ENCODE measurements at places on chromosomes 1 and 21. TPM values are rescaled to one million over a fixed set of nuclear protein-coding genes. Genes with fewer than 3 reads are reported as not detected.

Gene OR2L3
- 0.41 TPM for total RNA-seq

- no peak for DNase-seq
These were observed 4.3 kb downstream of the MEF2D start for GRCh38 chr1:156496211-156496761.

GRCh38 chr1:118862755-118863154 lies 125.4 kb downstream of the TBX15 start:
- DNase-seq, result no peak

DNA sequence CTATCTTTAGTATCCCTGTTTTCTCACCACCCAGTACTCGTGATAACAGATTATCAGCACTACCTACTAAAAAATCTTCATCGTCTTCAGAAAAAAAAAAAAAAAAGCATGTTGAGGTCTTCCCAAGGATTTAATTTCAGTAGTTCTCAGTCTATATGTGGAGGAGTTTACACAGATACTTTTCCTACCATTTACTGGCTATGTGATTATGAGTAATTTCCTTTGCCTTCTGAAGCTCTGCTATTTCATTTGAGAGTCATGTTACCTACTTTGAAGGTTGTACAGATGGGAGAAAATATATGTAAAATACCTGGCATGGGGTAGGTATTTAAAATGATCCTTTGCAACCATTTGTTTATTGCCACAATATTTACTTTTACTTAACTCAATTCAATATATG lies 399.7 kb downstream of the NEGR1 start:
- no peak for DNase-seq

DNA sequence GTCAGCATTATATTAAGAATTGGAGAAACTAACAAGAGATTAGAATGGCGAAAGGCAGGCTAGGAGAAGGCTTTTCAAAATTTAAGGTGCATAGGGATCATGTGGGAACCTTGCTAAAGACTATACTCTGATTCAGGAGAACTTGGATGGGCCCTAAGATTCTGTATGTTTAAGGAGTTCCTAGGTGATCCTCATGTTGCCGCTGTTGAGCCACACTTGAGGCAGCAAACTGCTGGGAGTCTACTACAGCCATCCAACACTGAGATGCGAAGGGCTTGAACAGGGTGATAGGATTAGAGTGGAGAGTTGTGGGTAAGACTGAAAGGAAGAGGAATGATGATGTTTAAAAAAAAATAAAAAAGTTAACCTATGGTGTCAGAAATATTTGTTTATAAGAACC lies 1013.2 kb downstream of the MRPL39 start:
- DNase-seq, result no peak

- DNase-seq, result no peak
These were observed 135.7 kb downstream of the ROR1 start for GRCh38 chr1:63909526-63909925.

Gene MAB21L3
- under 0.01 TPM for total RNA-seq

- no peak for DNase-seq
These were observed 64.0 kb downstream of the WNT9A start for GRCh38 chr1:227883641-227884301.

DNA sequence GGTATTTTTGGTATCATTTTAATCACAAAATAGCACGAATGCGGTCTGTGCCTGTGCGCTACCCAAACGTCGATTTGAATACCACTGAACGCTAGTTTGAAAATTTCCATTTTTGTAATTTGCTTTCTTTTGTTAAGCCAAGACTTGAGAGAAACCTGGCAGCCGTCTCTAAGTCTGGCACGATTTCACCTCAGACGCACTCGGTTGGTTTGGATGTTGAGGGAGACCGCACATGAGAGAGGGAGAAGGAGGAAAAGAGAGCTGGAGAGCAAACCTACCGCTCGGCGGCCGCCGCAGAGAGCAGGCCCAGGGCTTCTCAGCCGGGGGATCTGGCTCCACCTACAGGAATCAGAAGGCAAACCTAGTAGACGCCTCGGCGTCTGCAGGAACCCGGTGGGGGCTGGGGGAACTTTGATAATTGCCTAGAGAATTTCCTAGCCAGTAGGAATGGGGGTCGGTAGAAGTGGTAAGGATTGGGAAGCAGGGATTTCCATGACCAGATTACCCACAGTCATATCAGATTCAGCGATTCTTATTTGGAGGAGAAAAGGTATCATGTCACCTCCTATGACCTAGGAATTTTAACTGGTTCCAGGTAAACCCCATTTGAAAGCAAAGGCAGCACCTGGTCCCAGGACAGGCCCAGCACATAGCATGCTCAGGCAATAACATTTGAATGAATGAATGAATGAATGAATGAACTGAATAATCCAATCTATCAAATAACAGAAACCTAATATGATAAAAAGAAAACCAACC lies 83.2 kb downstream of the TM2D1 start:
- DNase-seq, result peak; percentile 57

GRCh38 chr1:12453400-12454343 lies 164.3 kb downstream of the DHRS3 start:
- DNase-seq, result no peak

GRCh38 chr1:154881820-154882535 lies 11.9 kb upstream of the KCNN3 start:
- no peak for DNase-seq

Gene KRTAP19-3
- not detected for total RNA-seq

- DNase-seq, result no peak
These were observed 11.7 kb downstream of the TAGLN2 start for GRCh38 chr1:159913451-159914192.

- DNase-seq, result no peak
These were observed 3.6 kb downstream of the S100A6 start for GRCh38 chr1:153532181-153532580.

GRCh38 chr1:202320081-202320405 lies 21.7 kb downstream of the UBE2T start:
- no peak for DNase-seq

GRCh38 chr1:180171691-180172090 lies 17.0 kb downstream of the QSOX1 start:
- DNase-seq, result no peak

Gene MYOM3
- not detected for total RNA-seq

DNA sequence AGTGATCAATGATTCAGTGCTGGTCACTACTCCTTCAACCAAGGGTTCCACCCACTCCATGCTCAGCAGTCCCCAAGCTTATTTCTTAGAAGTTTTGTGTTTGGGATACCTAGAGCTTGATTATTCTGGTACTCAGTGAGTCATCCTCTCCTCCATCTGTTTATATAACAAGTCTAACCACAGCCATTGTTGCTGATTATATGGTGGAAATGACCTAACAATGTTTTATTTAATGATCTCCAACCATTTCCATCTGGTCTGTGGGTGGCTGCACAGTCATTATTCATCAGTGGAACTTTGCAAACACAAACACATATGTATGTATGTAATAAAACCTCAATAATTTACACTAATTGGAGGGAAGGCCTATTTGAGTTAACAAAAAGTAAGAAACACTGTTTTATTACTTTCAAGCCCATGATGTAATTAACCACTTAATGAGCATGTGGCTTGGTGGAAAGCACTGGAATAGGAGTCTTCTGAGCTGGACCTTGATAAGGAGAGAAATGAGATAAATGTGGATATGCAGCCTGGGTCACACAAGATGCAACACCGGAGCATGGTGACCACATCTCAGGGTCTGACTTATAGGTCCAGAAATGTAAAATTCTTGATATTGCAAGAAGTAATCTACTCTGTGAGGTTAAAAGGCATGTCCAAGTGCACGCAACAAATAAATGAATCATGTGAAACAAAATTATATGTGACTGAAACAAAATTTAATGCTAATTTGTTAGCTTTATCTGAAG lies 99.0 kb upstream of the WLS start:
- DNase-seq, result no peak

Gene DEPDC1
- total RNA-seq, result 2.4 TPM

Gene GJA8
- not detected for total RNA-seq

Gene KIAA0040
- total RNA-seq, result 0.41 TPM

Gene OR2T4
- total RNA-seq, result not detected

Gene KIAA1614
- total RNA-seq, result 5.7 TPM

Gene CD247
- total RNA-seq, result 1.2 TPM

- DNase-seq, result no peak
These were observed 18.0 kb upstream of the ASB17 start for GRCh38 chr1:75950176-75950575.

DNA sequence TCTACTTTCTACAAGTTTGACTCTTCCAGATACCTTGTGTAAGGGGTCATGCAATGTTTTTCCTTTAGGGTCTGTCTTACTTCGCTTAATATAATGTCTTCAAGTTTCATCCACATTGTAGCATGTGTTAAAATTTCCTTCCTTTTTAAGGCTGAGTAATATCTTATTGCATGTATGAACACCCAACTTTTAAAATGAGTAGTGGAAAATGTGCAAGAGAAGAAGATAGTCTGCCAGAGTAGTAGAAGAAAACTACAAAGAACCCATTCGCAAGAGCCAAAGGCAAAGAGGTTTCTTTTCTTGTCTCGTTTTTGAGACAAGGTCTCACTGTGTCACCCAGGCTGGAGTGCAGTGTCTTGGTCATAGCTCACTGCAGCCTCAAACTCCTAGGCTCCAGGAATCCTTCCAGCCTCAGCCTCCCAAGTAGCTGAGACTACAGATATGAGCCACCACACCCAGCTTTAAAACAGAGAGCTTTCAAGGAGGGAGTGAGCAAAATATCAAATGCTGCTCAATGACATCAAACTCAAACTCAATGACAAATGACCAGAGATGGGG lies 9.4 kb downstream of the IL23R start:
- DNase-seq, result no peak

Gene AMY1C
- total RNA-seq, result not detected

GRCh38 chr1:39258146-39258924 lies 53.8 kb downstream of the MACF1 start:
- DNase-seq, result peak; percentile 61

DNA sequence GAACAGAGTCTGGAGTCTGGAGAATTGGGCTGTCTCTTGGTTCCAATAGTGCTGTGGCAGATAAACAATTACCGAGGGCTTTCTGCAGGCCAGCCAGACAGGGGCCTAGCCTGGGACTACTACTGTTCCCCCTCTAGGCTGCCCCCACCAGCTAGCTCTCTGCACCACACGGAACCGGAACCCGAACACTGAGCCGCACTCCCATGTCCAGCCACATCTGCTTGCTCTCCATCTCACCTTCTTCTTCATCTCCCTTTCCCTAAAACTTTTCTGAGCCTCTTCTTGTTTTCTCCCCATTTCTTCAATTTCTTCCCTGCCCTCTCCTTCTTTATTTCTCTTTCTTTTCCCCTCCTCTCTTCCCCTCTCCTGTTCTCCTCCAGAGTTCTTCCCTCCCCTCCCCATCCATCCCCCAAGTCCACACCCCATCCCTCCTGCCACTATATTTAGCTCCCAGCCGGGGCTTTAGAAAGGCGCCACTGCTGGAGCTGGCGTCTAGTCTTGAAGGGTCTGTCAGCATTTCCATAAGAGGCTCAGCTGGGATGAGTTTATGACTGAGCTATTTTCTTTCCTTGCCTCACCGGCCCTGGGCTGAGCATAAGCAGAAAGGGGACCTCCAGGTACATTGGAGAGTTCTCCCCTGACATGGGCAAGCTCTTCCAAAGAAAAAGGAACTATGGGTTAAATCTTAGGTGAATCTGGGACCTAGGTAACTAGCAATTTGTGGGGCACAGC lies 25.7 kb upstream of the ATP2B4 start:
- no peak for DNase-seq

DNA sequence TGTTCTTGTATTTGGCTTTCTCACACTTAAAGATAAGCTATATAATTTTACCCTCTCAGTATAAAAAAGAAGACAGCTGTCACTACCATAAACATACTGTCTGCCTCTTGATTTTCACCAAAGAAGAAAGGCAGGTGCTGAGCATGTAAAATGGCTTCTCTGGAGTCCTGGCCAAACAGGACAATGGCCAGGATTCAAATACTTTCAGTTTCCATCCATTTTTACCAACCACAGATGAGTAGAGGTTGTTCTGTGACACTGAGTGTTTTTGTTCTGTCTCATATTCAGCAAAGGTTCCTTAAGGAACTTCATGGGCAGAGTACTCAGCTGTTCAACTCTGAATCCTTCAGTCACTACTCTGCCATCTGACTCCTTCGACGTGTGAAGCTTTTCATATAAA lies 29.4 kb upstream of the RAB3GAP2 start:
- no peak for DNase-seq

GRCh38 chr1:119330466-119331189 lies 38.0 kb upstream of the HAO2 start:
- no peak for DNase-seq

GRCh38 chr1:187032982-187033692 lies 204.4 kb downstream of the PLA2G4A start:
- DNase-seq, result no peak

- no peak for DNase-seq
These were observed 44.4 kb downstream of the TM2D1 start for GRCh38 chr1:61680500-61680899.

DNA sequence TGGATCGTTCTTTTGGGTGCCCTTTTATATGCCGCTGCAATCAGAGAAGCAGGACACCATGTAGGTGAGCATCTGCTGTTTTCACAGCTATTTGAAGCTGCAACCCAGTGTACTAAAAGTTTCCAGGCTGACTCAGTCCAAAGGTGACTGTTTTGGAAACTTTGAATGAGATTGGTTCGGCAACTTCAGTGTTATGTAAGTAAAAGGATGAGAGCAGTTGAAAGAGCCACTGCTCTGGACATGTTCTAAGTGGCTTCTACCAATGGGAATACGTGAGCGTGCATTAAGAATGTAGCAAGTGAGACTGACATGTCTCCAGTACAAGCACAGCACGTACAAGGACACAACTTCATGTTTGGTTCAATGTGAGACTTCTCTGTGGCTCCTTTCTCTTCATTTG lies 55.6 kb downstream of the DDR2 start:
- DNase-seq, result no peak

Gene TRIM46
- total RNA-seq, result 21.2 TPM

Gene CFAP74
- total RNA-seq, result 0.41 TPM

DNA sequence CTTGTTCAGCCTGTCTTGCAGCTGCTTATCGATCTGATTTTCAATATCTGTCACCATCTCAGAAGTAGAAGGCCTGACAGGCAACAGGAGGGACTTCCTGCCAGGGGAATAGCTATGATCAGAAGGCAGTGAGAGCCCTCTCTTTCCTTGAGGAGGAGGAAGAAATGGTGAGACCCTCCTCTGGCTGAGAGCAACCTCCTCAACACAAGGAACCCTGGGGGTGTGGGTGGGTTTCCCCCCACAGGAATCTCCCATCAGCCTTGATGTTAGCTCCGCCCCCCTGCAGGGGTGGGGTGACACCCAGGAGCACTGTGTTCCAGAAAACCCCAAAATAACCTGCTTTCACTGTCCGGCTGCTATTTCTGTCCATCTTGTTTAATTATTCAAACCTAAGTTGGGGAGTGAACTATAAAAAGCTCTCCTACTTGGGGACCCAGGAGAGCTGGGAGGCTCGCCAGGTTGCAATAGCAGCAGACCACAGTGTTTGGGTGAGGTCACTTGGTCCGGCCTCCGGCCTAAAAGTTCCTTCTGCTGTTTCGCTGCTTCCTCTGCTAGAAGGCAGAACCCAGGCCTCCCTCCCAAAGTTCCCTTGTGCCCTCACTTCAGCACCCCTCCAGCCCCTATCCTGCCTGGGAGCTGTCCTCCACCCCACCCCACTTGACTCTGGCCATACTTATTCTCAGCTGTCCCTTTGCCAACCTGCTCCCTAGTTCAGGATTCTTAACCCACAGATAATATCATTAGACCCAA lies 7.8 kb upstream of the MEF2D start:
- no peak for DNase-seq
